Peyer's patch (tissue), 4 donors: ENCODE measurements at places on chromosomes 12 and 14. TPM values are rescaled to one million over a fixed set of nuclear protein-coding genes. Genes with fewer than 3 reads are reported as not detected.

MIPOL1 gene
- 42.1 TPM for total RNA-seq

- DNase-seq = no peak
Measured at GRCh38 chr14:33237115-33237740, 298.5 kb downstream of the NPAS3 start.

GRCh38 chr14:54189748-54190354 is 207.0 kb upstream of the CDKN3 start:
- DNase-seq = no peak

DNA sequence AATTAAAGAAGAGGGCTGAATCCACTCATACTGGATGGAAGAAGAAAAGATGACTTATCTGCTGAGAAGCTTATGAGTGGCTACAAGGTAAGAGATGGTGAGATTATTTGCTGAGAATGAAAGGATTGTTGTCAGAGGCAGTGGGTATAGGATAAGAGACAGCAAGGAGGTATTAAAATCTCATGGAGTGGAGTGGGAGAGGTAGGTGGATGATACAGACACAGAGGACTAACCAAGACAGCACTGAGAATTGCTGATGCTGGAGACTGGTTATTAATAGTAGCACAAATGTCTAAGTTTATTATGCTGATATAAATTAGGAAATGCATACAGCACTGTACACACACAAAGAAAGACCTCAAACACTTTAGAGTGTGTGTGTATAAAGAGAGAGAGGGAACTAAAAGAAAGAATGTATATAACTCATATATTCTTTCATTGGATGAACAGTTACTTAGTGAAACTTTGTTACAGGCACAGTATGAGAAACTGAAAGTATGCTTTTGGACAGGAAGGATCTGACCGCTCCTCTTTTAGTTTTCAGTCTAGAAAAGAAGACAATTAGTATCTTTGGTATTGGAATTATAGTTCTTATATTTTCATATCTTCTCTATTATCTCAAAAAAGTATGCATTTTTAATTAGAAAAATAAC is 543.1 kb downstream of the LRFN5 start:
- DNase-seq = no peak

DNA sequence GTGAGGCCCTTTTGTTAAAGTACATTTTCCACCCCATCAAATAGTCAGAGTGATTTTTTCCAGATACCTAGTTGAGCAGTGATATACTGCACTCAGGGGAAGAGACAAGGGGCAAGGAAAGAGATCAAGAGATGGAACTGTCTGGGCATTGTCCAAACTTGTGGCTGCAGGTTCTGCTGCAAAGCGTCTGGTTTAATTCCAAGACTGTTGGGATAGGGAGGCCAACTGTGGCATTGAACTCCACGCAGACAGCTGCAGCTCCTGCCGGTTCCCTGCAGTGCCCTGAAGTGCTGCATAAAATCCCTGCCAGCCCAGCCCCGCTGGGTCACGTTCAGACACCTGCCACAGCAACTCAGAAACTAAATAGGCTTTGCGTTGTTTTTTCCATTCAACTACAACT is 30.5 kb downstream of the RPH3A start:
- DNase-seq = no peak
